ENCODE measurements at places on chromosomes 7 and 10. TPM values are rescaled to one million over a fixed set of nuclear protein-coding genes. Genes with fewer than 3 reads are reported as not detected.

DNA sequence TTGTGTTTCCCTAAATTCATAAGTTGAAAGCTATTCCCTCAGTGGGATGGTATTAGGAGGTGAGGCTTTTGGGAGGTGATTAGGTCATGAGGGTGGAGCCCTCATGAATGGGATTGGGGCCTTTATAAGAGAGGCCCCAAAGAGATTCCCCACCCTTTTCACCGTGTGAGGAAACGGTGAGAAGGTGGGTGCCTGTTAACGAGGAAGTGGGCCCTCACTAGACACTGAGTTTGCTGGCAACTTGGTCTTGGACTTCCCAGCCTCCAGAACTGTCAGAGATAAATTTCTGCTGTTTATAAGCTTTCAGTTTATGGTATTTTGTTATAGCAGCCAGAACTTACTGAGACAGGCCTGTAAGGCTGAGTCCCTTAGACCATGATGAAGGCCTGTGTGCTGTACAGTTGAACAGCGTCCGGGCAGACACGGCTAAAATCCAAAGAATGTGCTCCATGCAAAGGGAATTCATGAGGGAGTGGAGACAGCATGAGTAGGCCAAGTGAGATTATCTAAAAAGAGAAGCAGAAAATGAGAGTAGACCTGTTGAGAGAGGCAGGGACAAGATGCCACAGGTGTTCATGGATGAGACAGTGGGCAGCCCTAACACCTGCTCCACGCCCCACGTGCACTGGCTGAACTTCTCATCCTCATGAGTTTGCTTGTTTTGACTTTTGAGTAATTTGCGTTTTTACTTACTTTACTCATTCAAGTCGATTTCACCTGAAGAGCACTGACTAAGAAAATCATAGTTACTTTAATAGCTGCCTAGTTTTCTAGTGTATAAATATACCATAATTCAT is 66.9 kb upstream of the SFMBT2 start:
- H3K4me1 ChIP-seq = peaks cover 23% of the 10 kb centered on the region
- DNase-seq = no peak
- H3K4me3 ChIP-seq = no peak overlapping the region
- no peaks in the 10 kb centered on the region for H3K36me3 ChIP-seq

GRCh38 chr7:39720586-39720985 is 97.2 kb downstream of the RALA start:
- H3K4me3 ChIP-seq = no peak overlapping the region
- DNase-seq = peak; percentile 91
- H3K36me3 ChIP-seq = no peaks in the 10 kb centered on the region
- H3K27ac ChIP-seq = peak overlapping the region; percentile 59
- peaks cover 6% of the 10 kb centered on the region for H3K4me1 ChIP-seq

- no peaks in the 10 kb centered on the region for H3K4me1 ChIP-seq
- H3K27ac ChIP-seq = no peak overlapping the region
- no peaks in the 10 kb centered on the region for H3K36me3 ChIP-seq
Measured at GRCh38 chr10:1390200-1390599, 334.0 kb downstream of the WDR37 start.

The PTF1A gene
- not detected for total RNA-seq

The GCK gene
- total RNA-seq = not detected

- no peaks in the 10 kb centered on the region for H3K27me3 ChIP-seq
- no peaks in the 10 kb centered on the region for H3K4me1 ChIP-seq
- no peak overlapping the region for H3K4me3 ChIP-seq
- DNase-seq = peak; percentile 27
- H3K27ac ChIP-seq = no peak overlapping the region
- H3K36me3 ChIP-seq = no peaks in the 10 kb centered on the region
Measured at GRCh38 chr7:138125598-138126111, 49.4 kb downstream of the AKR1D1 start.

The GGCT gene
- not detected for total RNA-seq

The KAZALD1 gene
- total RNA-seq = 8.4 TPM

The RTKN2 gene
- 2.9 TPM for total RNA-seq
